CD14-positive monocyte (primary cell): ENCODE measurements at places on chromosomes 4 and X.

GRCh38 chr4:150167054-150167453 lies 88.8 kb downstream of the DCLK2 start:
- no peak for DNase-seq

GRCh38 chrX:149036086-149036485 lies 469.0 kb downstream of the IDS start:
- no peak for DNase-seq

- DNase-seq: no peak
These were observed 362.9 kb downstream of the DHRSX start for GRCh38 chrX:2137882-2138281.

DNA sequence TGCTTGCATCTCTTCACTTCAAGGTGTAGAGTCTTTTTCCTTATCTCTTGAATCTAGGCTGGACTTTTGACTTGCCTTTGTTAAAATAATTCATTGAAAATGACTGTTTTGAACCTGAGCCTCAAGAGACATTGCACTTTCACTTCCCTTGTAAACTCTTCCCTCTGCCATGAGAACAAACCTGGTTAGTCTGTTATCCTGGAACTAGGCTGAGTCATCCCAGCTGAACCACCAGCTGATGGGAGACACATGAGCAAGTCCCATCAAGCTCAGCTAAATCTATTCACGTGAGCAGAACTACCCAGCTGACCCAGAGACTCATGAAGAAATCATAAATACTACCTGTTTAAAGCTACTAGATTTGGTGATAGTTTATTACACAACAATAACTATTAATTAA lies 202.3 kb upstream of the CENPE start:
- DNase-seq: no peak

GRCh38 chrX:68696267-68696990 lies 49.0 kb downstream of the STARD8 start:
- peak; percentile 63 for DNase-seq
